ENCODE measurements at places on chromosomes 4 and X.

GRCh38 chrX:113492895-113493294 is 652.3 kb upstream of the AMOT start:
- DNase-seq = no peak

- DNase-seq = no peak
Observed at GRCh38 chrX:42686706-42687105, 91.3 kb downstream of the PPP1R2C start.

- no peak for DNase-seq
Observed at GRCh38 chr4:70943114-70943513, 40.9 kb downstream of the MOB1B start.

- no peak for DNase-seq
Observed at GRCh38 chr4:57081651-57082621, 28.2 kb downstream of the IGFBP7 start.

DNA sequence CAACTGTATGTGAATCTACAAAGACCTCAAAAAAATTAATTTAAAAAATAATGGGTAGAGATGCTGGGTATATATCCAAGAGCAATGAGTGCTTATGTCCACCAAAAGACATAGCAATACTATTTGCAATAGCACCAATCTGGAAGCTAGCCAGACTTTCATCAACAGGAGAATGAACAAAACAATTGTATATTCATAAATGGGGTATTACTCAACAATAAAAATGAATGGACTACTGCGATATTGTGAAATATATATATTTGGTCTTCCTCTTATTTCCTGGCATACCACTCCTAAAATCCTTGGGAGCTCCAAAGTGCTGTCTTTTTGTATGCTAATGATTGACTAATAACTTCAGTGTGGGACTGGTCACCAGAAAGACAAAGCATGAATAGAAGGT is 77.5 kb downstream of the MSN start:
- DNase-seq = no peak

- DNase-seq = no peak
Observed at GRCh38 chrX:21666679-21667078, 8.5 kb upstream of the KLHL34 start.

DNA sequence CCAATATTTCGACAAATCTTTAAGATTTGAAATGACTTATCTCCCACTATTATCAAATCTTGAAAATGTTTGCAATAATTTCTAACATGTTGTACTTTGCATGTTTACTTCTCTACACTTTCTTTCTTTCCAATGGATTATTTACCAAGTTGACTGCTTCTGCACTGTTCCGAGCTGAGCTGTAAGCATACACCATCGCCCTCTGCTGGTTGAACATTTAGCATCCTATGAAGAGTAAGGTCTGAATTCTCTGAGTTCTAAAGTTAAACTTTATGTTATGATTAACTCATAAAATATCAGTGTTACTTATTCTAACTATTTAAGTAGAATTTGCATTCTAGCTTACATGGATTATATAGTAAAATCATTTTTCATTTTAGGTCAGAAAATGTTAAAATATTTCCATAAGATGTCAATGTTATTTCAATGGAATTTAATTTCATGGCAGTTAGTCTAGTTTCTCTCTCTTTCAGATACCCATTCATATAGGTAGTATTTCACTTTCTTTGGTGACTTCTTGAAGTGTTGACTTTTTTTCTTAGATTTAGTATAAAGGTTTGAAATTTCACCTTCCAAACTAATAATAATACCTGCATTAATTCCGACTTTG is 137.4 kb downstream of the DKK2 start:
- no peak for DNase-seq

GRCh38 chr4:84753321-84753972 is 170.5 kb downstream of the CDS1 start:
- DNase-seq = no peak

- no peak for DNase-seq
Observed at GRCh38 chr4:39700554-39700953, 2.6 kb downstream of the UBE2K start.

DNA sequence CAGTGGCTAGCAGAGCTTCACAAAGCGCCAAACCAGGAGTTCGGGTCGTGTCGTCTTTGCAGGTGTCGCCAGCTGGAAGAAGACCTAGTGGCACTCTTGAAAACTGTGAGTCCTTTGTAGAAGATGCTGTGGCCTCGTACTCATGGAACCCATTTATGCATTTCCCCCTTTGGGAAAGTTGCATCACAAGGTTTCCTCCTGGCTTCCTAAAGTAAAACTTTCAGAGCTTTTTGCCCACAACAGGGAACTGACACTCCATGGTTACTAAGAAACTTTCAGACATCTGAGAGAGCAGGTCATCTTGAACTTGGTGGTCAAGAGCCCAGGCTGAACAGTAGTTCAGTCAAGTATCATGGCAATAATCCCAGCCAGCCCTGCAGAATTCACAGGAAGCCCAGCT is 15.9 kb upstream of the NOCT start:
- no peak for DNase-seq

- no peak for DNase-seq
Observed at GRCh38 chrX:80282535-80282934, 137.7 kb upstream of the TENT5D start.

DNA sequence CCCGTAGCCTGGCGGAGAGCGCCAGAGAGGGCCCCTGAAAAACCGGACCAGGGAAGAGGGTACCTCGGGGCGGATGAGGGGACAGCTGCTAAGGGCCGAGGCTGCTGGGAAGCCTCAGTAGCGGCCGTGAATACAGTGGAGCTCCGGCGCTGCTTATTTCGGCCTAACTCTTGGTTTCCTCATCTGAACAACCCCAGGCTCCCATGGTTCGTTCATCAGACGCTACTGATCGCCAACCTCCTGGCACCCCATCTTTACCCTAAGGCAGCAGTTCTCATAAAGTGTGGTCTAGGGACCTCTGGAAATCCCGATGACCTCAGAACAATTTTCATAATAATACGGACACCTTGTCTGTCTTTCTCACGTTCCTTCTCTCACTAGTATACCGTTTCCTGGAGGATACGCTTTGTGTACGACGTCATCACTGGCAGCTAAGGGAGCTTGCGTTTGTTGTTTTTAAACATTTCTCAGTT is 645 bp upstream of the RAB28 start:
- DNase-seq = no peak

DNA sequence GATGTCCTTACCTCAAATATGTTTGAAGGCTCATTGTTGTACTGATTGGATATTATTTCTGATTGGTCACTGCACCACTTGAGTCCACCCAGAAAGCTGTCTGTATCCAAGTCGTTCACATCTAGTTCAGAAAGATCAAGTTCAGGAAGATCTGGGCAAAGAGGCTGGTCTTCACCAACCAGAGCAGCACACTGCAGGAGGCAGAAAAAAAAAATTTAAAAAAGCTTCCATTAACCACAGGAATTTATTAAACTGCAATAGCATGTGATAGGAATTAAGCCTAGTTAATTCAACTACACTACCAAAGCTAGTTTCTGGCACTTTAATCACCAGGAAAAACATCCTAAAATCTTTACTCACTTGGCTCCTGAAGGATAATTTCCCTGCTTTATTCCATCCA is 5.1 kb downstream of the PPARGC1A start:
- DNase-seq = no peak

DNA sequence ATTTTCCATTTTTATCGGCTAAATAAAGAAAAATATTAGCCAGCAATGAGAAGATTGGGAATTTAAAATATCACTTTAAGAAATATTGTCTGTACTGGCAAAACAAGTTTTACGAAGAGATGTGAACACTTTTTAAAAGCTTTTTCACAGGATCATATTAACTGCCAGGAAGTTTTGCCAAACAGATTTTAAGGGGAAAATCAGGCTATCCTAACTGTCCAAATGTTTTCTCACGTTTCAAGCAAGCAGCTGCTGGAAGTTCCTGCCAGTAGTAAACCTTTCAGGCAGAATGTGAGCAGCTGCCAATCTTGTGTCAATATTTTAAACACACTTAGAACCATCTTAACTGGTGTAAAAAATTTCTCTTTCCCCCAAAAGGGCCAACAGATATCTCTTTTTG is 101.1 kb downstream of the ADGRL3 start:
- DNase-seq = no peak

- no peak for DNase-seq
Observed at GRCh38 chr4:66451741-66452140, 781.5 kb upstream of the EPHA5 start.

GRCh38 chr4:80243274-80244018 is 23.0 kb upstream of the FGF5 start:
- DNase-seq = no peak

DNA sequence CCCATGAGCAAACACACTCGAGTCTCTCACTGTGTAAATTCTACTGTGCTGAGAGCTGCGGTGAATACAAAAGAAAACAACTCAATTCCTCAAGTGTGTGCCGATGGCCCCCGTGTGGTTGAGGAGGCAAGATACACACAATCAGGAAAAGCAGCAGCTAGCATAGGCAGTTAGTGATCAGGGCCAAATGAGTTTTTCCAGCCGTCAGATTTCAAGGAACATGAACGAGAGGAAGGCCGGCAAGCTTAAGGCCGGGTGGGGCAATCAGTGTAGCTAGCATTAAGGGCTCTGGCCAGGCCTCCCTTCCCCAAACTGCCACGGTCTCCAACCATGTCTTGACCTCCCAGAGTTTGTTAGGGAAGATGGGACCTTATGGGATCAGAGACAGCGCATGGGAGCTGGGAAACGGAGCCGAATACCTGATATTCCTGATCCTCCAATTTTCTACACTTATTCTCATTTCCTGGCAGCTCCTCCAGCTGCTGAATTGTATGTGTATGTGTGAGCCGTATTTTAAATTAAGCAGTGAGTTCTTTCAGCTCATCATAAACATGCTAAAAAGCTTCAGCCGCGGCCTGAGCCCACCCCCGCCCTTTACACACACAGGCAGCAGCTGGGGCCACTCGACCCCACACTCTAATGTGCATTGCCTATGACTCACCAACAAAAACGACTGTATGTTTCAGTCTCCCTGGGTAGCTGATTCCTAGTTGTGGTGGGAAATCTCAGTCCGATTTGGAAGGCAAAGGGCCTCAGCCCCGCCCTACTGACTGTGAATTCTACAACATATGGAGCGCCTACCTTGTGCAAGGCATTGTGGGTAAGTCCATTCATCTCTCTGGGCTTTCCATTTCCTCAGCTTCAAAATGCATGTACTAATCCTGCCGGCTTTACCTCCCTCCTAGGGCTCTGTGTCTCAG is 59.9 kb downstream of the RTL9 start:
- no peak for DNase-seq

DNA sequence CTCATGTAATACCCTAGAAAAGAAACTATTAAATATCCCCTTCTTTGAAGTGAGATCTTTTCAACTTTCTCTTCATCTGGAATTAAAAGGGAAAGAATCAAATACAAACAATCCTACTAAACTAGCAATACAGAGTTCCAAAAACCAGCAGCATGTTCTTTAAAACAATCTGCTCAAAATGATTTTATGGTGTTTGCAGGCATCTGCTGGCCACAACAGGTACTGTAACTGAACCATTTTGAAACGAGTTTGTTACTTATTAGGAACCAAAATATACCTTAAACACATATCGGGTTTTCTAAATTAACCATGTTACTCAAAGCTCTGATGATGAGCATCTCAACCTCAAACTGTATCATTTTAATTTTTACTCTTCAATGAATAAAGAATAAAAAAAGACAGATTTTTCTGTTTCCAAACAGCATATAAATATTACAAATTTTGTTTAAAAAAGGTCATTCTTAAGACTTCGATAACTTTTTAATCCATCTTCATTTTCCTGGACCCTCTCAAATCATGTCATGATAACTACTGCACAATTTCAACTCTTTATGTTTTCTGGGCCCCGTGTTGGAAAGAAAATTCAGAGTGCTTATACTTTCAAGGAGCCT is 56.5 kb downstream of the ARAP2 start:
- no peak for DNase-seq

- DNase-seq = no peak
Observed at GRCh38 chrX:3450881-3451570, 104.6 kb upstream of the MXRA5 start.

- DNase-seq = no peak
Observed at GRCh38 chrX:42524379-42524778, 253.6 kb downstream of the PPP1R2C start.

DNA sequence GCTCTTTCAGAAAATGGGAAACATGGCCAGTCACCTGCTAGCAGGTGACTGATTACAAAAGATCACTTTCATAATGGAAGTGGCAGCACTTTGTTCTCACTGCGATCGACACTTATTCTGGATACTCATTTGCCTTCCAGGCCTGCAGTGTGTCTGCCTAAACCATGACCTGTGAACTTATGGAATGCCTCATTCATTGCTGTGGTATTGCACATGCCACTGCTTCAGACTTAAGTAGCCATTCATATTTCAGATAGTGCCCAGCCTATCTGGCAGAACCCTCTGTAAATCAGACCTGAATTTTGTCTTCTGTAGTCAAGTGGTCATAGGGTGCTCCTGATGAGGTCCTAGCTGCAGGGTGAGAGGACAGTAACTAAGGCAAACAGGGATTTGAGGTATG is 23.3 kb upstream of the MGST2 start:
- DNase-seq = no peak

GRCh38 chr4:184274286-184274951 is 56.7 kb upstream of the ENPP6 start:
- DNase-seq = no peak

- no peak for DNase-seq
Observed at GRCh38 chr4:109211671-109212070, 90.8 kb downstream of the COL25A1 start.

DNA sequence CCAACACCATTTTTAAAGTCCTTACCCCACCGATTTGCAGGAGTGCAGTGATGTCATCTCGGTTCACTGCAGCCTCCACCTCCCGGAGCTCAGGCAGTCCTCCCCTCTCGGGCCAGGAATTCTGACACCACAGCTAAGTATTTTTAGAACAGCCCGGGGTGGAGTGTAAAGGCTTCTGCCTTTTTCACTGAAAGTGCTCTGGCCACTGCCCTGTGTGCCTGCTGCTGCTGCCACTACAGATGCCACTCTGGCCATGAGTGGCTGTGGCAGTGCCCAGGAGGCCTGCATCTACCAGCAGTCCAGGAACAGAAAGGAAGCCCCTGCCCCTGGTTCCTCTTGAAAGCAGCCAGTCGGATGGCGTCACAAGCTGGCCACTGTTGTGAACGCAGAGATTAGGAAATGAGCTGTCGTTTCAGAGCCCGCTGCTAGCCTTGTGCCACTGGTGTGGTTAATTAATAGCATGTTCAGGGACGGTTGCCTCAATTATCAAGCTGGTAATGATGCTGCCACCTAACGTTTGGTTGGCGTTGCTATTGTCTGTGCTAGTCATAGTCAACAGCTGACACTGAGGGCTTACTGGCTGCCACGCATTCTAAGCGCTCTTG is 23.6 kb upstream of the TBC1D14 start:
- DNase-seq = no peak
